ENCODE measurements at places on chromosomes 12 and 14. TPM values are rescaled to one million over a fixed set of nuclear protein-coding genes. Genes with fewer than 3 reads are reported as not detected.

GRCh38 chr12:123085730-123086487, 65.0 kb downstream of the PITPNM2 start:
- DNase-seq: peak; percentile 87

DNA sequence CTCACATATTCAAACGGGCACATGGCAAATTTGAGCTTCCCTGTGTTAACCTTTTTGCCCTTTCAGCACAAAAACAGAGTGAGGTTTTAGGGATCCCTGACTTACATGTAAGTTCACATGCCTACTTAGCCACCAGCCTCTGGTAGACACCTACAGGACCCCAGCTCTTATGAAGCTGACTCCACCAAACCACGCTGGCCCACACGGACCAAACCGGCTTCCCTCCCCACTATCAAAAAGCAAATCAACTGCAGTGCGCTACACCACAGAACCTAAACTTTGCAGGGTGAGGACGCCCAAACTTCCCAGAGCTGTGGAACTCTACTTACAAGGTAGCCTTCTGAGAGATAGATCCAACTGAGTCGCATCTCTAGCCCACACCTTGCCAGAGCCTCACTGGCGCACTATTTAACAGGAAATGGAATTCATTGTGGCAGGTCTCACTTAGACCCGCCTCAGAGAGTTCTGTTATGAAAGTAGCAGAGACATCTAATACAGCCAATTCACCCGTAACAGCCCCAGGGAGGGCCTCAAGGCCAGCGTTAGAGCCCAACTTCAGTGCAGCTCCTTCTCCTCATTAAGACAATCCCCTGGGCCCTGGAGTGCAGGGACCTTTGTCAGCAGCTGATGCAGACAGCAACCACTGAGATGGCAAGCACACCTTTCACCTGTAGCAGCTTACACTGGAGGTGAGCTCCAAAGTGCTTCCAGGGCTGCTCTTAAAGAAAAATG, 49.2 kb downstream of the SH2B3 start:
- DNase-seq: no peak

GRCh38 chr12:46562625-46563225, 190.2 kb upstream of the SLC38A2 start:
- peak; percentile 91 for DNase-seq

Gene GPR137C
- 0.17 TPM for total RNA-seq

- DNase-seq: no peak
These were observed 12.3 kb upstream of the HSP90B1 start for GRCh38 chr12:103917873-103918272.

DNA sequence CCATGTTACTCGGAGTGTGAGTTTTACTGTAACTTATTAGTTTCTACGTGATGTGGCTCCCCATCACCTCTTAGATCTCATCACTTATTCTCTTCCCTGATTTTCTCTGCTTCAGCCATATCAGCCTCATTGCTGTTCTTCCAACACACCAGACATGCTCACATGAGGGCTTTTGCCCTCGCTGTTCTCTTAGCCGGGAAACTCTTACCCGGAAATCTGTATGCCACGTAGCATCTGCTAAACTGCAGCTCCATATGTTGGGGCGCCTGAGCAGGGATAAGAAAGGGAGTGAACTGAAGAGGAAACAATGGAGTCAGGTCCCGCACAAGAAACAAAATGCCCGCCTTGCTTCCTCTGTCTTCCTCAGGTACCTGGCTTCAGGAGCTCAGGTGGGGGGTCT, 16.6 kb downstream of the SMUG1 start:
- no peak for DNase-seq

Gene IRF9
- 128 TPM for total RNA-seq

GRCh38 chr12:25269701-25270100, 19.0 kb upstream of the KRAS start:
- no peak for DNase-seq

DNA sequence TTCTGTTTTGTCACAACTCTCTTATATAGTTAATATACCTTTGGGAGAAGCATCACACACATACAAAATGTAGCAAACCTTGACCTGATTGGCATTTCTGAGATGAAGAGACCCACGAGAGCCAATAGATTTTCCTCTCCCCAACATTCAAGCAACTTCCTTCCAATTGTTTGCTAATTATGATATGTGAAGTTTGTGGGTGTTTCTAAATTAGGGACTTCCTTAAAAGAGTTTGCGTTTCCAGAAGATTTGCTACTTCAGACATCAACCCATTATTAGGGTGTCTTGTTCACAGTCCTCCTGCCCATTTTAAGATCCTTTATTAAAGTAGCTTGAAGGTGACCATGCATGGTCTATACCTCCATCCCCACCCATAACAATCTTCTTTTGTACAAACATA, 9.4 kb downstream of the AICDA start:
- no peak for DNase-seq

Gene PTCSC3
- not detected for total RNA-seq

DNA sequence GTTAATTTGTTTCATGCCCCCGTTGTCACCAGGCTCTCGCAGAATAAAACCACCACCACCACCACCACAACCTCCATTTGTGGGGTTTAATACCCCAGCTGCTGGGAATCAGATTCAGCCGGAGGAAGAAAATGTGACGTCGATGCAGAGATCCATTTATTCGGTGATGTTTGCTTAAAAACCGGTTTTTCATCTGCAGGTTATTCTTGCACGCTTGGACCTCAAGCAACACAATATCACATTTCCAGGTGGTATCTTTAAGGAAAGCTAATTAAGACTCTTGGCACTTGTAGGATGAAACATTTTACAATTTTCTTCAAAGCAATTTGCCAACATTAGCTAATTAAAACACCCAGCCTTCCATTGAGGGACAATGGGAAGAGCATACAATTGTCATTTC, 39.8 kb downstream of the SPRING1 start:
- no peak for DNase-seq

Gene ASPG
- 0.14 TPM for total RNA-seq

Gene TBX3
- total RNA-seq: 33.5 TPM

Gene SCN8A
- 6.1 TPM for total RNA-seq

DNA sequence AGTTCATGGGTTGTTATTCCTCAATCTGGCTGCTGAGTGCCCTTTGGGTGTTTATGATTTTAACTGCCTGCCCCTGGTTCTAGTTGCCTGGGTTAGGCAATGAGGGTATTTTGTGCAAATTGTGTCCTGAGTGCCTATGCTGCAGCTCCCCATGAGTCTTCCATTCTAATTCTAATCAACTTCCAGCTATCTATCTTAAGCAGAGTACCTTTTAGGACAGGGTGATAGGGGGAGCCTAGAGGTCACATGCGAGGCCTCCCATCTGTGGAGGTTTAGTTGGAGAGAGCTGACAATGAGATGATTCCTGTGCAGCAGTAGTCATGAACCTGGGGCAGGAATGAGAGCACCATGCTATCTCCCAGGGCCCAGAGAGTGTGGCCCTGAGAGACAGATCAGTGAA, 225.9 kb upstream of the PLEKHG7 start:
- DNase-seq: no peak

DNA sequence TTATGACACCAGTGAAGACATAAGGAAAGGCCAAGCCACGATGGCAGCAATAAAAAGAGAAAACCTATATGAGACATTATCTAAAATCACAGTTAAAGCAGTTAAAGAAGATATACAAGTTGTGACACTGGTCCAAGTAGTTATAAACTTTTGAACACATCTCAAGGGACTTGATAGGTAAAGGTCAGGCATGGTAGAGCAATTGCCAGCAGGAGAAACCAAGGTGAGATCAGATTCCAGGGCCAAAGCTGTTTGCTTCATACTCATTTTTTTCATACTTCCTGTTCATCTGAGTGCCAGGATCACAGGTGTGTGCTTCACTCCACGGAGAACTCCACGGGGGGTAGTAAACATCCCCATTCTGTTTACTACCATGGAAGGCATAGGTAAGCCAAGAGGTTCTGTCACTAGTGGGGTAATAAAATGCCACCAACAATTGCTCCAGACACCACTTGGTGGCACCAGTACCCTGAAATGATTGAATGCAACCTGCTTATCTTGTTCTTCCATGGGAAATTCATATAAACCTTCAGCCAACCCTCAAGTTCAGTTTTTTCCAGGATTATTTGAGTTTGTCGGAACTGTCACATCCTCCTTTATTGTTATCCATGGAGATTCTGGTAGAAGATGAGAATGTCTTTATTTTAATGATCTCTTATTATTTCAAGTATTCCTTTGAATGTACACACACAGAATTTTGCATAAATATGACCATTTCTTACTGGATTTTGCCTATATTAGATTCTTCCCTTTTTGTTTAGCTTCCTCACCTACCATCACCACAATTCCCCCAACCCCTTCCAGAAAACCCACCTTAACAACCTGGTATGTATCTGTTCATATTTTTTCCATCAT, 59.2 kb upstream of the TSPAN8 start:
- peak; percentile 6 for DNase-seq

DNA sequence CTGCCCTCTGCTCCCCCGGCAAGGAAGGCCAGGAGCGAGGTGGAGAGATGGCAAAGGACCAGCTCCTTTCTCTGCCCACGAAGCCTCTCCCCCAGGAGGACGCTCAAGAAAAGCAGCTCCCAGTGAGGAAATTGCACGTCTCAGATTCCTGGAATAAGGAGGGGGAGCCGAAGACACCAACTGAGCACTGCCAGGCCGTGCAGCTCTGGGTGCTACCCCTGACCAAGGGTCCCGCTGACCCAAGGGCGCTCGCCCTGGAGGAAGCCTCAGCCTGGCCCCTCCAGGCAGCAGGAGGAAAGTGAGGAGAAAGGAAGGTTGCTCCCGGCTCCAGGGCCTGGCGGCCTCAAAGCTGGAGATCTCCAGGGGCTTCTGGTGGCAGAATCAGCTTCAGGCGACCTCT, 174.1 kb upstream of the SFSWAP start:
- no peak for DNase-seq

- no peak for DNase-seq
These were observed 133.9 kb downstream of the RFLNA start for GRCh38 chr12:124428792-124429281.

GRCh38 chr14:70014406-70015095, 135.3 kb downstream of the SMOC1 start:
- DNase-seq: no peak

GRCh38 chr14:30768791-30769190, 105.6 kb upstream of the COCH start:
- no peak for DNase-seq

- DNase-seq: peak; percentile 96
These were observed 6.8 kb downstream of the TTC8 start for GRCh38 chr14:88831284-88831683.

DNA sequence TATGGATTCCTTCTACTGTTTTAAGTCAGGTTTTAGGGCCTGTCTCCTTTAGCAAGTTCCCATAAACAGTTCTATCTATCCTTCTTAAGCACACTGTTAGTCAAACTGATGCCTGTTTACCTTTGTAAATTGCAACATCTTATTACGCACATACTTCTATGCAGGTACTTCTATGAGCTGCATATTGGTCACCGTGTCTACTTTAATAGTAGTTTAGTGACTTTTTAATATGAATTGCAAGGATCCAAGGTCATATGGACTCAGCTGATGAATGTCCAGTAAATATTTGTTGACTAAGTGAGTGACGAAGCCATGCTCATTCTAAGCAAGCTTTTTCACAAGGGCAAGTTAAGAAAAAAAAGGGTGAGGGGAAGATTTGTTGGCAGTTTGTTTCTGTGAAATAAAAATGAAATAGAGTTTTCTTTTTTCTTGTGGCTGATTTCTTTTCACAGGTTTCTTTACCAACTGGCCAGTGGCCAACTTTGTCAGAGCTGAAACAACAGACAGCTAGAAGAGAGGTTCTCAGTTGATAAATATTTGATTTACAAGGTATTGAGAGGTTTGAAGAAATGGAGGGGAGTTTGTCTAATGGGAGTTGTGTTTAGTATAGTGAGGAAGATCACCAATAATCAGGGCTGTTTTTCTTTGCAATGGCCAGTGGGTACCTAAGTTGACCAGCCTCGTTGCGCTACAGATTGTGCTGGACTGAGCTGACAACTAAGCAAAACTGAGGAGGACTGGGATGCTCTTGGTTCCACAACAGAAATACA, 141.1 kb downstream of the SLC15A5 start:
- no peak for DNase-seq

DNA sequence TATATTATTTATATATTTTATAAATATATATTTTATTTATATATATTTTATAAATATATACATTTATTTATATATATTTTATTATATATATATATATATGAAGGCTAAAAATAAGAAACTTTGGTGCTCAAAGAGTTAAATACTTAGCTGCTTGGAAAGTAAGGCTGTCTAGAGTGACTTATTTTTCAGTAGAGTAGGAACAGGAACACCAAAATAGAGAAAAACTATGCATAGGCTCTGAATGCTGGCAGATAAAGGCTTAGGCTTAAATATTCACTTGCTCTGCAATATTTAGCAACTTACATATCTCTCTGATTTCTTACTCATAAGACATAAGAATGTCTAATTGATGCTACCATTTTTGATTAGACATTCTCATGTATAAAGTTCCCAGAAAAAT, 991.2 kb downstream of the VRK1 start:
- no peak for DNase-seq

GRCh38 chr14:58078068-58078467, 73.9 kb downstream of the ARMH4 start:
- peak; percentile 95 for DNase-seq

DNA sequence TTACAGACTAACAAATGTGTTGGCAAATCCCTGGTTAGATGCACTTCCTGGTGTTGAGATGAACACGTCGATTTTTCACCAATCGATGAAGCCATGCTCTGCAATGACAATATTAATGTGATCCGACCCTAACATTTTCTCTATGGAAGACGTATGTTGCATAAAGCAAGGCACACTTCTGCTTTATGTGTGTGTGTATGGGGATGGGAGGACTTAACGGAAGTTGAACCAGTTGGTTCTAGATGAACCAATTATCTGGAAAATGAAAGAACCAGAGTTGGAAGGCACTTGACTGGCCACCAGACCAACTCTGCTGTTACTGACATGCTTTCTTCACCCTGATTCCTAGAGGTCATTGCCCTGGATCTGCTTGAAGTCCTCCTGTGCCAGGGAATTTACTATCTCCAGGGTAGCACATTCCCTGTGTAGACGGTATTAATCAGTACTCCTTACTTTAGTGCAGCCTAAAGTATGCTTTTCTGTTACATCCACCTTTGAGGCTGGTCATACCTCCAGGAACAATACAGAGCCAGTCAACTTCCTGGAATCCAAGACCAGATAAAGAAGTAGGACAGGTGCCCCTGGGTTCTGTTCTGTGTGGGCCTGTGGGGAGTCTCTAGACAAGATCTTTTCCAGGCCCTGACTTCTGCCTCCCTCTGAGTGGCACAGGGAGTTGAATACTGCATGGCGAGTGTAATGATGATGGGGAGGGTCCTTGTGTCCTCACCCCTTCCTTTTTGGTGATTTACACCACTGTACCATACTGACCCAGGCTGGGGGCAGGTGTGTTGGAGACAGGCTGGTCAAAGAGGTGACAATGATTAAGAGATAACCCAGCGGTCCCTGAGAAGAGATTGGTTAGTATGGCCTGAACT, 4.1 kb downstream of the SDR39U1 start:
- no peak for DNase-seq

DNA sequence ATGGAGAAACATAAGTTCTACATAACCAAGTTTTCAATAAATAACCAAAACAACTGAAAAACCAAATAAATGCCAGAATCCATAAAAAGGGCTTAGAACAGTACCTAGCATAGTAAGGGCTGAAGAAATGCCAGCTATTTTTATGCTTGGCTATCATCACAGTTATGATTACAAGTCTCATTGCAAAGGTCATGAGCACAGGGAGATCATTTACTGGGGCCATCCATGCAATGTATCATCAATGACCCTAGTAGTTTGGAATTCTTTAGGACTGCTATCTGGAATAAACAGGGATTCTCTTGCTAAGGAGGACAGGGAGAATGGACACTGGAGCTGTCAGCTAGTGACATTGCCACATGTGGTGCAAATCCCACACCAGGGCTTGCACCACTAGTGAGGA, 92.5 kb upstream of the NAP1L1 start:
- DNase-seq: no peak

Measured in foreskin keratinocyte (primary cell).